ENCODE measurements at places on chromosomes 5 and 9.

GRCh38 chr5:172353271-172353812 is 69.8 kb upstream of the UBTD2 start:
- DNase-seq: no peak

GRCh38 chr9:118529210-118529609 is 825.0 kb downstream of the TLR4 start:
- no peak for DNase-seq

- DNase-seq: no peak
Measured at GRCh38 chr5:79612667-79613198, 492 bp downstream of the TENT2 start.

DNA sequence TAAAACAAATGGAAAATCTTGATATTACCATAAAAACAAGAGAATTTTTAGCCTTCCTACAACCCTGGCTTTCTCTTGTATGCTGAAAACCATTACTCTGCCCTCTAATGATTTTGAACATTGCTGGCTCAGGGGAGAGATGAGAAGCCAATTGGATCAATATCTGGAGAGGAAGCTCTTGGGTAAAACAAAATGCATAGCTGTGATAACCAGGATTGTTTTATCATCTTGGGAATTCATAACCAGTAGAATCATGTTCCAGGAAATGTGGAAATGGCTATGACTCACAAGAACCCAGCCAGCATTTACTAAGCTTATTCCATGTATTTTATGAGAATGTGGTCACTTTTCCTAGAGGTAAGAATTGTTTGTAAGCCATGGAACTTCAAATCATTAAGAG is 51.1 kb upstream of the CTNND2 start:
- no peak for DNase-seq

DNA sequence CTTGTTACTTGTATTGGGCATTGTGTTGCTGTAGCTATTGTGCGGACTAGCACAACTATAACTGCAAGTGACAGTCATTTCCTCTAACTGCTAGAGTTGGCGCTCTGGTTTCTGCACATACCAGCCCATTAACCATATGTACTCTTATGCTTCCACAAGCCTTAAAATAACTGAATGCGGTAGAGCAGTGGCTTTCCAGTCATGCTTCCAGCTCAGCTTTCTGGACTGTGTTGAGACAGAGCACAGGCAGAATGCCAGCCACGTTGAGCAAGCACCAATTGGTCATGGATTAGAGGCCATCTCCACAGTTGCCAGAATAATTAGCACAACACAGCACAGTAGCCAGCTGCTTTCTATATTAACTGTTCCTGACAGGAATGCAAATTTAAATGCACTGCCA is 12.2 kb downstream of the INVS start:
- DNase-seq: no peak

DNA sequence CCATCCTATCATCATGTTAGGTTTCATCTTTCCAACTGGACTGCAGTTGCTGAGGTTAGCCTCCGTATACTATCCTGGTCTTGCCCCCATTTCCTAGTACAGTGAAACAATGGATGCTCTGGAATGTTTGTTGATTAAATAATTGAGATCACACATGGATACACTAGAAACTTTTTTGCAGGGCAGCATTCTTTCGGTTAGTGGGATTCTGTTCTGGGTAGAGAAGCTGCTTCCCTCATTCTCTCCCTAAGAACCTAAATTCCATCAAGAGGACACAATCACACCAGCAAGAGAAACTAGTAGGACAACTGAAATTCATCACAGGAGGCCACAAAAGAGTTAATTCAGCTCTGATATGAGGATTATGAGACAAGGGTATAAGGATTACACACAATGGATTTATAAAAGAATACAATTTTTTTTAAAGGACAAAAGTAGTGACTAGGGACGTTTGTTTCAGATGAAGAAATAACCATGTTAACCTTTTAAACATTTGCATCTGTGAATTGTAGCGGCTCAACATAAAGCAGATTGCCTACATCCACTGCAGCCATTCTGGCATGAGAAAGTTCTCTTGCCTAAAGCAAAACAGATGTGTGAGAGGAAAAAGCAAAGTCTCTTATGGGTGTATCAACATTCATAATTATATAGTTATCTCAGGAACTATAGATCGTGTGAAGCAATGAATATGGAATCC is 162.7 kb upstream of the LHFPL2 start:
- no peak for DNase-seq

- DNase-seq: no peak
Measured at GRCh38 chr5:33297760-33298216, 143.0 kb upstream of the TARS1 start.

GRCh38 chr5:168106008-168106761 is 185.3 kb upstream of the WWC1 start:
- DNase-seq: no peak

- DNase-seq: no peak
Measured at GRCh38 chr5:14217587-14217986, 74.4 kb downstream of the TRIO start.

DNA sequence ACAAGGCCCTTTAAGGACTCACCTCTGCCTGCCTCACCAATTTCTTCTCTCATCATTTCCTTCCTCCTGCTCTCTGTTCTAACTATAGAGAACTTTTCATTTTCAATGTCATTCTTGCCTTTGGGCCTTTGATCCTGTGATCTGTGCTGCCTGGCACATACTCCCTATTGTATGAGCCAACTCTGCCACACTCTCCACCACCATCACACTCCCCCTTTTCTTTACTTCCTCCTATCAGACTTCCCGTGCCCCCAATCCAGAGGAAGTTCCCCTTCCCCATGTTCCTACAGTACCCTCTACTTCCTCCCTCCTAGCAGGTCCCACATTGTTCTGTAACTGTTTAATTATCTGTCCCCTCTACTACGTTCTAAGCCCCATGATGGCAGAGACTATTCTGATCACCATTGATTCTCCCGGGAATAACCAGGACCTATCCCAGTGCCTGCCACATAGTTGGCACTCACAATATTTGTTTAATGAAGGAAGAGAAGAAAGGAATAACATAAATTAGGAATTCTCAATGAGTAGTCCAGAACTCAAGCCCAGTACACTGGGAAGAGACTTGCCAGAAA is 27.5 kb downstream of the ADAM19 start:
- no peak for DNase-seq

GRCh38 chr5:36028816-36029465 is 37.7 kb downstream of the UGT3A2 start:
- DNase-seq: no peak

DNA sequence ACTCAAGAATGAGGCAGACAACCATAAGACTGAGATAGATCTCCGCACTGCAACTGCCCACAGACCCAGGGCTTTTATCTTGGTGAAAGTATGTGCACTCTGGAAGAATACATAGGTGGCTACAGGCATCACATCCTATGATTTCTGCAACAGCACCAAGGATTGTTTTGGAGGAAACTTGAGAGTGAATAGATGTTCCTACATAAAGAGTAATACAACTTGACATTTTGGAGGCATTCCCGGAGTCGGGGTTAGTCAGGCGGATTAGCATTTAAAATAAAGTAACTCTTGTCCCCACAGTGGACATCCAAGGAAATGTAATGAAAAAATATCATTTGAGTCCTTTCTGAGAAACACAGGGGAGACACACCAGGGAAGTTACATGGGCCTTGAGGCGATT is 26.7 kb downstream of the TMEM174 start:
- DNase-seq: no peak

DNA sequence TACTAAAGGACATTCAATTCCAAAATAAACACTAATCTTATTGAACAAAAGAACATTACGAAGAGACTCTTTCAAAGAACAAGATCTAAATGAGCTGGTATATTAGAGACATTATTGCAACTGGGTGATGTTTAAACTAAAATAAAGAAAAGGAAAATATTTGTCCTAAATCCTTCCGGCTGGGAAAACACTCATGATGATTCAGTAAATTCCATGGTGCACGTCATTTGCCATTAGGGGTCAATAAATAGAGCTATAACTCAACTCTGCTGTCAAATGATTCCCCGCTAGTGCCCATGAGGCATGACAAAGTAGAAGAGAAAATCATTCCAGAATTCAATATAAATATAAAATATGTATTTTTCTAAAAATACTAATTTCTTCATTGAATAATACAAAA is 565.5 kb upstream of the TUSC1 start:
- no peak for DNase-seq

- DNase-seq: no peak
Measured at GRCh38 chr5:125467222-125467621, 720.8 kb upstream of the ZNF608 start.

- no peak for DNase-seq
Measured at GRCh38 chr5:82591021-82591515, 312.9 kb upstream of the RPS23 start.

Data from stimulated activated CD4-positive, alpha-beta T cell treated with anti-CD3 and anti-CD28 coated beads, TNF-alpha, amount 100 ng/mL, for 4 hours (primary cell).